CD4-positive, alpha-beta memory T cell (primary cell): ENCODE measurements at places on chromosomes 4 and X. TPM values are rescaled to one million over a fixed set of nuclear protein-coding genes. Genes with fewer than 3 reads are reported as not detected.

DNA sequence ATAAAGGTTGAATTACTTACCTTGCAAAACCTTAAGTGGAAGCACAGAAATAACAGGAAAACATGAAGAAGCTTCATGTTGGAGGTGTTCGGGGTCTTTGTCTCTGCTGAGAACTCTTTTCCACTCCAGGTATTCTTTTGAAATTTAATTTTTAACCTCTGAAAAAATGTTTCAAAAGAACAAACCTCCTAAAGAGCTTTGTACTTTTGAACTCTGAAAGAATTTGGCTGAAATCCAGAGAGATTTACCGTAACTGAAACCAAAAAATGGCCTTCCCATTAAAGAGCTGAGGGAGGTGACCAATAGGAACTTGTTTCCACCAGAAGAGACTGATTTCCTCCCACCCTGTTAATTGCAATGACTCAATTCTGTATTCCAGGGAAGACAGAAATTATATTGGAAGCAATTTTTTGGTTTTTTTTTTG, at the start of gene CFI:
Gene CFI (minus strand): TSS at position 105 of the 425 bp plus-strand sequence. CDS start 28 bp downstream, at position 77.
- DNase-seq = no peak

DNA sequence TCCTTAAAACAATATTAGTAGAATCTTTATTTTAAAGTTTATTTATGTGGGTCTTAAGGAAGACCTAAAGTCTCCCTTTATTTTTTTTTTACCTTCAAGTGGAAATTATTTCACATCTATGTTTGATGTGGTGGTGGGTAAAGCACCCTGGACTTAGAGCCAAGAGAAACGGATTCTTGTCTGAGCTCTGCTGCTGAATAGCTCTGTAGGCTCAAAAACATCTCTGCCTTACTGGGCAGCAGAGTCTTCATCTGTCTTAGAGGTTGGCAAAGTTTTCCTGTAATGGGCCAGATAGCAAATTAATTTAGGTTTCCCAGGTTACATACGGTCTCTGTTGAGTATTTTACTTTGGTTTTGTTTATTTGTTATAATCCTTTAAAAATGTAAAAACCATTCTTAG, 136.5 kb downstream of the CEP135 start:
- DNase-seq = no peak

GRCh38 chr4:169314906-169315305, 44.1 kb upstream of the SH3RF1 start:
- no peak for DNase-seq

- DNase-seq = no peak
Measured at GRCh38 chrX:40080894-40081678, 16.7 kb downstream of the BCOR start.

GRCh38 chrX:70293621-70294020, 3.7 kb downstream of the KIF4A start:
- no peak for DNase-seq

DNA sequence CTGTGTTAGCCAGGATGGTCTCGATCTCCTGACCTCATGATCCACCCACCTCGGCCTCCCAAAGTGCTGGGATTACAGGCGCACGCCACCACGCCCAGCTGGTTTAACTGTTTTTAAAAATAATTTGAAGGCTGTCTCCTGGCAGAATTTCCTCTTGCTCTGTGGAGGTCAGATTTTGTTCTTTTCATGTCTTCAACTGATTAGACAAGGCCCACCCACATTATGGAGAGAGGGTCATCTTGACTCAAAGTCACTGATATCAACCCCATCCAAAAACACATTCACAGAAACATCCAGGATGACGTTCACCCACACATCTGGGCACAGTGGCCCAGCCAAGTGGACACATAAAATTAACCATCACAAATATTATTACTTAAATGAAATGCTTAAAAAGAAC, 365.4 kb downstream of the DHRSX start:
- no peak for DNase-seq

Gene SSX1
- total RNA-seq = not detected

Gene MSX1
- total RNA-seq = not detected

Gene CPXCR1
- not detected for total RNA-seq

Gene KDR
- total RNA-seq = not detected

Gene ACE2
- not detected for total RNA-seq
